ENCODE measurements at places on chromosomes 4 and X. TPM values are rescaled to one million over a fixed set of nuclear protein-coding genes. Genes with fewer than 3 reads are reported as not detected.

DNA sequence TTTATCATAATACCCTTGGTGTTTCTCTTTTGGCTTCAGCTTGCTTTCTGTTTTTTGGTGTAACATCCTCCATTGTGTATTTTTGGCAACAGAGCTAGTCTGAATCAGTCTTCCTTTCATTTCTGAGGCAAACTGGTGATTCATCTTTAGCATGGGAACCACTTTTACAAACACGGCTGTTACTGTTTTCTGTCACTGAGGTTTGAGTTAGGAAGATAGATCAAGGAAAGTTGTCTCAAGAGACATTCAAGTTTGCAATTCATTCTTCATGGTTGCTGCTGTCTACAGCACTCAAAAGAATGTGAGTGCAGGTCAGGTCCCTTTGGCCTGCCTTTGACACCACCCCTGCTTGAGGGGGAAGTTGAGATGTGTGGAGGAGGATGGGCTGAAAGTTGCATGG is 36.3 kb downstream of the IL21 start:
- no peak for DNase-seq

Gene NEXMIF
- not detected for total RNA-seq

Gene MSX1
- 4.8 TPM for total RNA-seq

DNA sequence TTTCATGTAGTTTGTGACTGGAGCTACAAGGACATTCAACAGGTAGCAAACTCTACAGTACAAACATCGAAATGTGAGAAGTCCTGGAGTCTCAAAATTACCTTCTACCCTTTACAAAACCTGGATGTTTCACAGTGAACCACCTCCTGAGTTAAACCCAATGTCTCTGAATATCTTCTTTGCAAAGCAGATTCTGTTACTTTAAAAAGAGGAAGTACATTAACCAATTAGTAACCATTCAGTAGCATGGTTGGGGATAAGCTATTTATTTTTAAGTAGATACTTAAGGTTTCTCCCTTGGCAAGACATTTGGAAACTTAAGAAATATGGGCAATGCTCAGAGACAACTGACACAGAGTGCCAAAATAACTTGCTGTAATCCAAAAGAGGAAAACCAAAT is 371.9 kb upstream of the NWD2 start:
- DNase-seq = no peak

DNA sequence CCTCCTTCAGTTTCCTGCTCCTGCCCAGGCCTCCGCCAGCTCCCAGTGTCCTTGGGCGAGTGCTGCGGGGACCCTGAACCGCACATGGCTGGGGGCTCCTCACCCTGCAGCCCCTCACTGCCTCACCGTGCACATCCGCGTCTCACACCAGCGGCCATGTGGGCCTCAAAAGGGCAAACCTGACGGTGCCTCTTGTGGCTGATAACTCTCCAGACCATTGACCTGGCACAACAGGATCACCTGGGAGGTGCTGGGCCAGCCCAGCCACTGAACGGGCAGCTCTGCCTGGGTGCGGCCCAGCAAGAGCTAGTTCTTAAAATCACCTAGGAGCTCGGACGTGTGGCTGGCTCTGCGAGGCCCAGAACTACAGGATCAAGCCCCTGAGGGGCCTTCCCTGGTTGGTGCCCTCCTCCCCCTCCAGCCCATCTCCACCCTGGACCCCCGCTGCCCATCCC is 4.1 kb upstream of the S100P start:
- DNase-seq = no peak

- DNase-seq = no peak
These were observed 57.4 kb upstream of the SLC6A14 start for GRCh38 chrX:116378961-116379360.
